Activated T-helper 2 cell treated with anti-CD3 and anti-CD28 coated beads, Interferon-gamma antibody, Interleukin-2, Interleukin-4, amounts not matched to agents 10 μg/mL and 5 μg/mL and 100 μg/mL, durations not matched to agents 14 hours and 24 hours and 36 hours (primary cell): ENCODE measurements at places on chromosomes 16 and 17. TPM values are rescaled to one million over a fixed set of nuclear protein-coding genes. Genes with fewer than 3 reads are reported as not detected.
A peak's percentile ranks its signal among the peaks of the same experiment; 100 is the strongest.

DNA sequence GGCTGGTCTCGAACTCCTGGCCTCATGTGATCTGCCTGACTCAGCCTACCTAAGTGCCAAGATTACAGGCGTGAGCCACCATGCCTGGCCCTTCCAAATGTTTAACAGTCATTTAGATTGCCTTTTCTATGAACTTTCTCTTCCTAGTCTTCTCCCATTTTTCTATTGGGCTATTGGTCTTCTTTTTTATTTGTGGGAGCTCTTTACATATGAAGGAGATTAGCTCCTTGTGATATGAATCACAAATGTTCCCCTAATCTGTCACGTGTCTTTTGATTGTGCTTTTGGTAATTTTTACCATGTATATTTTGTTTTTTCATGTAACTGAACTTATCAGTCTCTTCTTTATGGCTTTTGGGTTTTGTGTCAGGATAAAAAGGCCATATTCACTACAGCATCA lies 11.9 kb downstream of the ADCY7 start:
- H3K27me3 ChIP-seq = no peaks in the 10 kb centered on the region
- H3K36me3 ChIP-seq = peaks cover 49% of the 10 kb centered on the region
- peak overlapping the region; percentile 81 for H3K27ac ChIP-seq

- no peaks in the 10 kb centered on the region for H3K27me3 ChIP-seq
- H3K4me1 ChIP-seq = no peaks in the 10 kb centered on the region
- no peak overlapping the region for H3K4me3 ChIP-seq
- H3K27ac ChIP-seq = no peak overlapping the region
Measured at GRCh38 chr17:72137161-72137560, 16.3 kb downstream of the SOX9 start.

DNA sequence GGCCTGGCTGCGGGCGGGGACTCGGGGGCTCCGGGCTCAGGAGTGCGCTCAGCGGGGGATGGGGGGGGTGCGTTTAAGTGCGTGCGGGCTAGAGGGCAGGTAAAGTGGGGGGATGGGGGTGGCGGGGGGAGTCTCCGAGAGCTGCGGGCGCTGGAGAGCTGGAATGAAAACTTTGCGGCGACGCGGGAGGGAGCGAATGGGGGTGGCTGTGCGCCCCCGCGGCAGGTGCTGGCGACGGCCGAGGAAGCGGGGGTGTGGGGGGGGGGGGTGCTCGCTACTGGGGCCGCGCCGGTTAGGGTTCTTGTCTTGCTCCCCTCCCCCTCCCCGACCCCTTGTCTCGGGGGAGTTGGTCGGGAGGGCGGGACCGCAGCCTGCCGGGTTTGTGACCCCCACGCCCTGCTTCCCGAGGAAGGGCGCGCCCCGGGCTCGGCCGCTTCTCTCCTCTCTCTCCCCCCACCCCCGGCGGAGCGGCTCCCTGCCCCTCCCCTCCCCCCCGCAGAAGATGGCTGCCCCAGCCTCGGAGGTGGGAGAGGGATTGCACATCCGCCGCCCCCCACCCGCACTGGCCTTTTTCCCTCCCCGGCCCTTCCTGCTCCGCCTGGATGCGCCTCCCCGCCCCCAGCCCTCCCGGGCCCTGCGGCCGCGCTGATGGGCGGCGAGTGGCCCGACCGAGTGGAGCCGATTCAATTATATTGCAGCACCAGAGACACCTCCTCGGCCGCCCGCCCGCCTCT lies 649 bp downstream of the GSE1 start:
- peaks cover 1% of the 10 kb centered on the region for H3K27me3 ChIP-seq
- peaks cover 36% of the 10 kb centered on the region for H3K4me1 ChIP-seq
- no peak overlapping the region for H3K27ac ChIP-seq
- H3K36me3 ChIP-seq = peaks cover 3% of the 10 kb centered on the region

Gene KIF2B
- not detected in 2 replicates for total RNA-seq

DNA sequence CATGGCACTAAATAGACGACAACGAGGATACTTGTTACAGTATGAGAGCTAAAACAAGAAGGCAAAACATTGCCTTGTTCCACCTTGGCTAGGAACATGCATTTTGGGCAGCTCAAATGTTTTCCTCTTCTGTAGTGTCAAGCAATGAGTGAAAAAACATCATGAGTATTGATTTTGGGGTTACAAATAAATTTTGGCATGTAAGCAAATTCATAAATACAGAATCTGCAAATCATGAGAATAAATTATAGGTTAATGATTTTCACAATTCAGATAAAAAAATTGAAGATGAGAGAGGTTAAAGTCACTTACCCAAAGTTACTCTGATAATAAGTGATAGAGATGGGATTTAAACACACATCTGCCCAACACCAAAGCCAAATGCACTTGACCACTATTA lies 28.4 kb upstream of the NUFIP2 start:
- peaks cover 13% of the 10 kb centered on the region for H3K27me3 ChIP-seq
- no peak overlapping the region for H3K27ac ChIP-seq
- no peak overlapping the region for H3K4me3 ChIP-seq
- no peaks in the 10 kb centered on the region for H3K36me3 ChIP-seq

Gene WFIKKN1
- 0.32 and 0.57 TPM in 2 replicates for total RNA-seq

Gene BOLA2
- 16.0 and 22.7 TPM in 2 replicates for total RNA-seq

Gene SLC38A8
- 0.28 TPM in 1 of 2 replicates, not detected in the other for total RNA-seq

GRCh38 chr16:86680162-86680561 lies 101.8 kb downstream of the FOXL1 start:
- no peak overlapping the region for H3K4me3 ChIP-seq
- H3K27ac ChIP-seq = no peak overlapping the region
- peaks cover 5% of the 10 kb centered on the region for H3K4me1 ChIP-seq
- DNase-seq = no peak

- peaks cover 85% of the 10 kb centered on the region for H3K36me3 ChIP-seq
- no peak overlapping the region for H3K4me3 ChIP-seq
- no peak for DNase-seq
- H3K27ac ChIP-seq = peak overlapping the region; percentile 50
Measured at GRCh38 chr16:68179855-68180254, 56.1 kb downstream of the ESRP2 start.

DNA sequence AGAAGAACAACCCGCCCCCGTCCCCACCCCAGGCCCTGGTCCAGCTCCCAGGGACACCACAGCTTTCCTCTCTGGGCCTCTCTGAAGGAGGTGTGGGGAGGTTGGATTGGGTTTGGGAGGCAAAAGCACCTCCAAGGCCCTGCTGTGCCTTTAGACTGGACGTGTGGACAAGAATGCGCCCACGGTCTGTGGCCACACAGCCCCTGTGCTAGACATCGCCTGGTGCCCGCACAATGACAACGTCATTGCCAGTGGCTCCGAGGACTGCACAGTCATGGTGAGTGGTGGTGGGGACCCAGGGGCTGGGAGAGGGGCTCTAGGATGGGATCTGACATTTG lies 3.0 kb downstream of the CORO1A start:
- H3K4me1 ChIP-seq = peaks cover 21% of the 10 kb centered on the region
- peak; percentile 15 for DNase-seq
- peak overlapping the region; percentile 100 for H3K4me3 ChIP-seq

GRCh38 chr16:3152277-3152990 lies 17.6 kb downstream of the ZNF213 start:
- peak; percentile 80 for DNase-seq
- H3K4me3 ChIP-seq = peak overlapping the region; percentile 77
- peak overlapping the region; percentile 70 for H3K27ac ChIP-seq
- peaks cover 36% of the 10 kb centered on the region for H3K4me1 ChIP-seq
- no peaks in the 10 kb centered on the region for H3K36me3 ChIP-seq

DNA sequence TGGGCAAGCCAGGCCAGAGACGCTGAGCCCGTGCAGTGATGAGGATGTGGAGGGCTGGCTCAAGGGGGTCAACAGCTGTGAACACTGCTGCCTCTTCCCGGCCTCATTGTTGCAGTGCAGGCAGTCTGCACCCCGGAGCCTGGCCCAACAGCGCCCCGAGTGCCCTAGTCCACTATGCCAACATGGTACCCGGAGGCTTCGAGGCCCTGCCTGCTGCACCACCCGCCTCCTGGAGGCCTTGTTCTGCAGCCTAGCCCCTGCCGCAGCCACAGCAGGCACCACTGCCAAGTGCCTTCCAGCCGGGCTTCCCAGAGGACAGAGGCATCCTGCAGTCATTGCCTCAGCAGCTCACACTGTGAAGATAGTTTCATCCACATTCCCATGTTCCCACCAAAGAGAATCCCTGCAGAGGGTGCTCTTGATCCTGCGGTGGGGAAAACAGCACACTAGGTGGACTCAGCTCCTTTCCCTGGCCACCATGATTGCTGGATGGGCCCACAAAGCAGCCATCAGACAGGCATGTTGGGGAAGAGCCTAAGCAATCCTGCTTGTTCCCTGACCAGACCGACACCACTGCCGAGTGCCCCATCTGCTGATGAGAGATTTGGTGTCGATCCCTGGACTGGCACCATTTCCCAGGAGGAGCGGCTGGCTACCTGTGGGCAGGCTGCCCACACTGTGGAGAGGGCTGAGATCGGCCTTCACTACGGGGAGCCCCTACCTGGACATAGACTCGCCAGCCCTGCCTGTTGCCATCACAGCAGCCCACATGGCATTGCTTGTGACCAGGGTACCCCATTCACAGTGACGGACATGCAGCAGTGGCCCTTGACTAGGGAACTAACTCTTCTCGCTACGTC lies 44.9 kb downstream of the USP22 start:
- H3K36me3 ChIP-seq = peaks cover 36% of the 10 kb centered on the region
- H3K27ac ChIP-seq = no peak overlapping the region
- no peak for DNase-seq
- no peaks in the 10 kb centered on the region for H3K27me3 ChIP-seq
- peaks cover 21% of the 10 kb centered on the region for H3K4me1 ChIP-seq

Gene HOXB13
- not detected in 2 replicates for total RNA-seq

GRCh38 chr17:27315322-27315721 lies 21.4 kb downstream of the WSB1 start:
- no peaks in the 10 kb centered on the region for H3K27me3 ChIP-seq
- peaks cover 79% of the 10 kb centered on the region for H3K36me3 ChIP-seq
- no peaks in the 10 kb centered on the region for H3K4me1 ChIP-seq

DNA sequence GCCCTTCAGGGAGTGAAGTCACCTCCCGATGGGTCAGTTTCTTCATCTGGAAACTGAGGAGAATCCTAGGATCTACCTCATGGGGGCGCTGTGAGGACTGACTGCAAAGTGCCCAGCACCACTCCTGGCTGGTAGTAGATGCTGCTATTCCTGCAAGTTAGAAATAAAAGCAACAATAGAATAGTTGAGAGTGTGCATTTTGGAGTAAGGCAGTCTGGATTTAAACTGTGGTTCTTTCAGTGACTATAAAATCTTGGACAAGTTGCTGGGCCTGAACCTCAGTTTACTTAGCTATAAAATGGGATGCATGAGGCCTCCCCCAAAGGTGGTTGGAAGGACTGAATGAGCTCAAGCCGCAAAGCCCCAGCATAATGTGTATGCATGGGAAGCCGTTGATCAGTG lies 70.6 kb downstream of the CYB5B start:
- peak; percentile 13 for DNase-seq
- peaks cover 3% of the 10 kb centered on the region for H3K4me1 ChIP-seq
- H3K4me3 ChIP-seq = no peak overlapping the region
- H3K36me3 ChIP-seq = no peaks in the 10 kb centered on the region

- H3K4me3 ChIP-seq = peak overlapping the region; percentile 98
- H3K27me3 ChIP-seq = no peaks in the 10 kb centered on the region
- peaks cover 65% of the 10 kb centered on the region for H3K4me1 ChIP-seq
- peak overlapping the region; percentile 93 for H3K27ac ChIP-seq
- H3K36me3 ChIP-seq = peaks cover 42% of the 10 kb centered on the region
Measured at GRCh38 chr16:66551348-66551759, 1.0 kb upstream of the CKLF start.

GRCh38 chr17:79924639-79924976 lies 85.4 kb upstream of the CBX4 start:
- no peak overlapping the region for H3K27ac ChIP-seq
- H3K4me3 ChIP-seq = no peak overlapping the region
- H3K36me3 ChIP-seq = no peaks in the 10 kb centered on the region
- peaks cover 16% of the 10 kb centered on the region for H3K27me3 ChIP-seq

DNA sequence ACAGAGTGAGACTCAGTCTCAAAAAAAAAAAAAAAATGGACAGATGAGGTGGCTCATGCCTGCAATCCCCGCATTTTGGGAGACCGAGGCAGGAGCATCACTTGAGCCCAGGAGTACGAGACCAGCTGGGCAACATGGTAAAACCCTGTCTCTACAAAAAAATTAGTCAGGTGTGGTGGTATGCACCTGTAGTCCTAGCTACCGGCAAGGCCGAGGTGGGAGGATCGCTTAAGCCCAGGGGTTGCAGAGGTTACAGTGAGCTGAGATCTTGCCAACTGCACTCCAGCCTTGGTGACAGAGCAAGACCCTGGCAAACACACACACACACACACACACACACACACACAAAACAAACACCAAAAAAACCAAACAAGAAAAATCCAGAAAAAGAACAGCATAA lies 7.7 kb upstream of the ENGASE start:
- H3K27ac ChIP-seq = no peak overlapping the region
- no peak overlapping the region for H3K4me3 ChIP-seq
- DNase-seq = no peak
- H3K36me3 ChIP-seq = no peaks in the 10 kb centered on the region
- peaks cover 5% of the 10 kb centered on the region for H3K27me3 ChIP-seq

DNA sequence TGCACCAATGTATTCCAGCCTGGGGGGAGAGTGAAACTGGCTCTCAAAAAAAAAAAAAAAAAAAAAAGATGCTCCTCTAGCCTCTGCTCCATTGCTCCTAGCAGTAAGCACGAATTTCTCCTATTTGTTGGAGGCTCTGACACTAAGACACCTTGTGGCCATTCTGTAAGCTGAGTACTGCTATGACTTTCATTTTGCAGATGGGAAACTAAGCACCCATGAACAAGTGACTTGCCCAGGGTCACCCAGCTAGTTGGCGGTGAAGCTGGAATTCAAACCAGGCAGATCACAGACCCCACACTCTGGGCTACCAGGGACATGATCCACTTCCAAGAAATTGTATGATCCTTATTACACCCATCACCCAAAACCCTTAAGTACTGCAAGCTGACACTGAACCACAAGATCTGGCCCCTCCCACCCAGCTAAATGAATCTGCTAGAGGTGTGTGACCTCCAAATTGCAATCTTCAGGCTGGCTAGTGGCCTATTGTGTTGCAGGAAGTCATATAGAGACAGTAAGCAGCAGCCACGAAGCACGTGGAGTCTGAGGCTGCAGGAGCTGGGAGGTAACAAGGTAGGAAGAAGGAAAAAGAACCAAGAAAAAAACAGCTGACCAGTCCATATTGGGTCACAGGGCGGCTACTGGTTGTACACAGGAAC lies 209.4 kb downstream of the XYLT1 start:
- DNase-seq = peak; percentile 25
- H3K4me3 ChIP-seq = no peak overlapping the region
- H3K27ac ChIP-seq = peak overlapping the region; percentile 49
- no peaks in the 10 kb centered on the region for H3K27me3 ChIP-seq
- peaks cover 26% of the 10 kb centered on the region for H3K4me1 ChIP-seq

Gene TOM1L1
- 0.80 and 1.2 TPM in 2 replicates for total RNA-seq

- H3K27me3 ChIP-seq = no peaks in the 10 kb centered on the region
- peaks cover 62% of the 10 kb centered on the region for H3K4me1 ChIP-seq
- H3K36me3 ChIP-seq = peaks cover 17% of the 10 kb centered on the region
- no peak overlapping the region for H3K4me3 ChIP-seq
Measured at GRCh38 chr16:89473791-89474414, 16.5 kb downstream of the ANKRD11 start.
